Activated naive CD8-positive, alpha-beta T cell treated with anti-CD3 and anti-CD28 coated beads for 36 hours (primary cell): ENCODE measurements at places on chromosomes 4 and X.
A peak's percentile ranks its signal among the peaks of the same experiment; 100 is the strongest.

DNA sequence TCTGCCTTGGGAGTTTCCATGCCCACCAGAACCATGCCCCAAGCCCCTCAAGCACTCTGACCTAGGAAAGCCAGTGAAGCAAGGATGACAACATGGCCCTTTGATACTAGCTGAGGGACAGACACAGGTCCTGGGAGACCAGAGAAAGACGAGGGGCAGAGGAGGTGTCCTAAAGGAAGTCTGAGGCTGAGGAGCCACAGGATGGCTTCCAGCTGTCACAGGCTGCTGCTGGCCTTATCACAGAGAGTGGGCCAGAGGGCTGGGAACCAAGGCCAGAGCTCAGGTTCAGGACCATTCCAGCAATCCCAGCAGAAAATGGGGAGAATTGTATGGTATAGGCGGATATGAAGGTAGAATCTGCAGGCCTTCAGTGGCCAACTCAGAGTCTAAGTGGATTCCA, 31.7 kb upstream of the MSANTD1 start:
- H3K27me3 ChIP-seq = no peaks in the 10 kb centered on the region
- H3K36me3 ChIP-seq = peaks cover 11% of the 10 kb centered on the region
- DNase-seq = no peak
- H3K4me1 ChIP-seq = no peaks in the 10 kb centered on the region

DNA sequence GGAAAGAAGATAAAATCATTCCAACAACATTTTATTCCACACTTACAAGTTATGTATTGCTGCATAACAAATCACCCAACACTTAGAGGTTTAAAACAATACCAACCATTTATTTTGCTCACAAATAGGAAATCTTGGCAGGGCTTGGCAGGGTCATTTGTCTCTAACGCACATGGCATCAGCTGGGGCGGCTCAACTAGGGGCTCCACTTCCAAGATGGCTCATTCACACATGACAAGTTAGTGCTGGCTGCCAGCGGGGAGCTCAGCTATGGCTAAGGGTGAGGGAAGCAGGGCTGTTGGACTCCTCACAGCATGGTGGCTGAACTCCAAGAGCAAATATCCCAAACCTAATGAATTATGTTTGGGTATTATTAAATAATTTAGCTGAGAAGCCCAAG, 377.0 kb downstream of the ZNF674 start:
- no peaks in the 10 kb centered on the region for H3K27me3 ChIP-seq
- DNase-seq = no peak
- H3K4me1 ChIP-seq = no peaks in the 10 kb centered on the region
- no peak overlapping the region for H3K27ac ChIP-seq
- no peak overlapping the region for H3K4me3 ChIP-seq

DNA sequence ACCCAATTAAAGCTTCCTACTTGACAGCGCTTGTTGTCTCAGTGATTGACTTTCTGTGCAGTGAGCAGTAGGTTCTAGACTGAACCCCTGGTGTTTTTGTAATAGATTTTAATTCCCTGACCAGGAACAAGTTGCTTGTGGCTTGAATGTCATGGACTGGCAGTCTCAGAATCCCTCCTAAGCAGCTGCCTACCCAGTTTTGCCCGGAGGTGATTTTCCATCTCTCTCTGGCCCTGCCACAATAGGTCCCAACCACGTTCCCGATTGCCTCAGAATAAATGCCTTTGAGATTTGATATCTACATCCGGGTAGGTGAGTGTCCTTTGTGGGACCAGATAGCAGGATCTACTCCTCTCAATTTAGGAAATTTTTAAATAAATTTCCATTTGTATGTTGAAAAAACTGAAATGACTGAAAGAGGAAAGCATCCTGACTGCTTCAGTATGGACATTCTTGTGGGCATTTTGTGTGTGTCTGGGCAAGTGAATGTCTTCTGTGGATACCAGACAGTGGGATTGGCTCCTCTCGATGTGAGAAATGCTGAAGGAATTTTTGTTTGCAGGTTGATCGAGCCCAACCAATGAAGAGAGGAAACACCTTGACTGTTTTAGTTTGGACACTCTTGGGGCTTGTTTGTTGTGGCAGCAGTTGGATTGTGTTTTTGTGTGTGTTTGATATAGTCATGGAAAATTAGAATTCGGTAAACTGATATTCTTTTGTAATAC, 1607.4 kb downstream of the C4orf33 start:
- no peaks in the 10 kb centered on the region for H3K4me1 ChIP-seq
- no peak overlapping the region for H3K27ac ChIP-seq
- H3K4me3 ChIP-seq = no peak overlapping the region
- no peaks in the 10 kb centered on the region for H3K36me3 ChIP-seq
- no peaks in the 10 kb centered on the region for H3K27me3 ChIP-seq

DNA sequence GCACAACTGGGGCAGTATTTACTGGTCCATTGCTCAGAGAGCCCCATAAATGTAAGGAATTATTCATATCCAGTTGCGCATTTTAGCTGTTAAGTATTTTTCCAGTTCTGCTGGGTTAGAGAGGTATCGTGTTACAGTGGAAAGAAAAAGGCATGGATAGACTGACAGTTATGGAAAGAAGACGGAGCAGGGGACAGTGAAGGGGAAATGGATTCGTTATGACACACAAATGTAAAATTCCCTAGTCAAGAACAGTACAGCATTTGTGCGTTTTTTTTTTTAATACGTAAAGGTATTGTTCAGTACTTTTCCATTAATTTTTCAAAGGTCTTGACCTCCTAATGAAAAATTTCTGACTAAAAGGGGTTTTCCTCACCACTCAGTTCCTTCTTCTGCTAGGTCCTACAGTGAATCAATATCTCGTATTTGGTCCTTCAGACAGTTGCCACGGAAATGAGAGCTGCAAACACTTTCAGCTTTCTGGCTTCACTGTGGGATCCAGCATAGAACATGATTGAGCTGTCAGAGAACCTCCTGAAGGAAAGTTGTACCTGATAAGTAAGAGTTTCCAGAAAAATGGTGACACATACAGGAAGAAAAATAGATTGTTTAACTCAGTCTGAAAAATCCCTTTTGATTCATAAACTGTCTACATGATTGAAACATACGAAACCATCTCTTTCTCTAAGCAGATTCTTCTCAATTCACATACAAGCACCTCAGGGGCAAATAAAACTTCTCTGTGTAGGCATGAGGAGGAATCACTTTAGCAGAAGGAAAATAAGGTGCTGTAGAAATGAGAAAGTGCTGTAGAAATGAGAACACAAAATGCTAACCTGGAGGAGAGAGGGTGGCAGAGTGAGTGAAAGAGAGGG, 21.8 kb upstream of the BBS12 start:
- peak; percentile 29 for DNase-seq
- peaks cover 2% of the 10 kb centered on the region for H3K36me3 ChIP-seq
- H3K27ac ChIP-seq = peak overlapping the region; percentile 82
- peaks cover 19% of the 10 kb centered on the region for H3K4me1 ChIP-seq
- peaks cover 8% of the 10 kb centered on the region for H3K27me3 ChIP-seq
- H3K4me3 ChIP-seq = no peak overlapping the region

GRCh38 chr4:172726001-172726423, 442.6 kb upstream of the GALNT7 start:
- no peak overlapping the region for H3K27ac ChIP-seq
- no peak overlapping the region for H3K4me3 ChIP-seq
- H3K27me3 ChIP-seq = no peaks in the 10 kb centered on the region

DNA sequence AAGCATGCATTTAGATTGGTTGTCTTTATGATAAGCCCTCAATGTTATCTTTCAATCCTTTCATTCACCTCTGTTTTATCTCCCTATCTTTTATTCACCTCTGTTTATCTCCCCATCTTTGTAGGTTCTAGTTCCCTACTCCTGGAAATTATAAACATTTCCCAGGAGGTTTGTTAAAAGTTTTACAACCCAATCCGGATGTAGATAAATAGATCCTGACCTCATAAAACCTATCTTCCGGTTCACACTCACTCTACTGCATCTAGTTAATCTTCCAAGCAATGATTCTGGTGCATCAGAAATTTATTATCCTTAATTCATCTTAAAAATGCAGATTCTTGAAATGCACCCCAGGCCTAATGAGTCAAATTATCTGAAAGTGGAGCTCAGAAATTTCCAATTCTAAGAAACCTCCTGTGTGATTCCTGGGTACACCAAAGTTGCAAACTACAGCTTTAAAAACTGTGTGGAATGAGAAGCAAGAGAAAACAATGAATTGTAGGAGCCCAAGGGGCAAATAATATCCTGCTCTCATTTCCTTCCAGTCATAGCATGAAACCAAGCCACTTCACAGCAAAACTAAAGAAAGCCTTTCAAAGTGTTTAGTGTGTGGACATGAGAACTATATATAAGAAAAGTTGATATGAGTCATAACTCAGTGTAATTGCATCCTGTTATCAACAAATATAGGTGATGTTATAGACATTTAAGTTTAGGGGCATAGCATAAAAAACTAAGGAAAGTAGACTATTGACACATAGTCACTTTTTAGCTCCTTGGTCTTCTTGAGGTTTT, 51.1 kb upstream of the UGT8 start:
- H3K27ac ChIP-seq = no peak overlapping the region
- no peaks in the 10 kb centered on the region for H3K4me1 ChIP-seq
- no peak for DNase-seq
- H3K4me3 ChIP-seq = no peak overlapping the region
- peaks cover 6% of the 10 kb centered on the region for H3K27me3 ChIP-seq

GRCh38 chr4:163171590-163171989, 4.9 kb upstream of the NAF1 start:
- H3K27me3 ChIP-seq = peaks cover 5% of the 10 kb centered on the region
- no peak overlapping the region for H3K27ac ChIP-seq
- no peak for DNase-seq
- peaks cover 12% of the 10 kb centered on the region for H3K4me1 ChIP-seq

DNA sequence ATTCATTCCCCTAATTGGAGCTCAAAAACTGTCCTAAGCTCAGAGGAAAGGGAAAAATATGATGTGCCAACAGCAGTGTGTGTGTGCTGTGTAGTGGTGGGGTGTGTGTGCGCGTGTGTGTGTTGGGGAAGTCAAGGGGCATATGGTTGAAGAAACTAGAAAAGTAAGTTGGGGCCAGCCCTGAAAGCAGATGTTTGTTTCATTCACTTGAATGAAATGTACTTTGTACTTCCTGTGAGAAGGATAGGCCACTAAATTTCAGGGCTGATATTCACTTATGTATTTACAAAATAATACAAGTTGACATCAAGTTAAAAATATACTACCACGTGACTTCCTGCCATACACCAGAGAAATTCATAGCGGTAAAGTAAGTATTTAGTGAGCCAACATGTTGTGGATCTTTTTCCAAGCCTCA, 151.3 kb upstream of the JADE1 start:
- peaks cover 8% of the 10 kb centered on the region for H3K27me3 ChIP-seq
- no peaks in the 10 kb centered on the region for H3K4me1 ChIP-seq
- H3K27ac ChIP-seq = no peak overlapping the region
- DNase-seq = no peak
- no peak overlapping the region for H3K4me3 ChIP-seq
- H3K36me3 ChIP-seq = no peaks in the 10 kb centered on the region

GRCh38 chr4:56215901-56216300, 171.4 kb downstream of the AASDH start:
- H3K27me3 ChIP-seq = peaks cover 8% of the 10 kb centered on the region
- H3K4me3 ChIP-seq = no peak overlapping the region
- no peak for DNase-seq
- H3K27ac ChIP-seq = no peak overlapping the region
- H3K4me1 ChIP-seq = no peaks in the 10 kb centered on the region

- no peak for DNase-seq
- no peak overlapping the region for H3K4me3 ChIP-seq
Observed at GRCh38 chrX:46130247-46130646, 415.0 kb downstream of the ZNF674 start.

GRCh38 chr4:119743644-119744043, 115.0 kb upstream of the PDE5A start:
- no peak for DNase-seq
- no peak overlapping the region for H3K27ac ChIP-seq
- H3K4me1 ChIP-seq = no peaks in the 10 kb centered on the region
- no peak overlapping the region for H3K4me3 ChIP-seq

DNA sequence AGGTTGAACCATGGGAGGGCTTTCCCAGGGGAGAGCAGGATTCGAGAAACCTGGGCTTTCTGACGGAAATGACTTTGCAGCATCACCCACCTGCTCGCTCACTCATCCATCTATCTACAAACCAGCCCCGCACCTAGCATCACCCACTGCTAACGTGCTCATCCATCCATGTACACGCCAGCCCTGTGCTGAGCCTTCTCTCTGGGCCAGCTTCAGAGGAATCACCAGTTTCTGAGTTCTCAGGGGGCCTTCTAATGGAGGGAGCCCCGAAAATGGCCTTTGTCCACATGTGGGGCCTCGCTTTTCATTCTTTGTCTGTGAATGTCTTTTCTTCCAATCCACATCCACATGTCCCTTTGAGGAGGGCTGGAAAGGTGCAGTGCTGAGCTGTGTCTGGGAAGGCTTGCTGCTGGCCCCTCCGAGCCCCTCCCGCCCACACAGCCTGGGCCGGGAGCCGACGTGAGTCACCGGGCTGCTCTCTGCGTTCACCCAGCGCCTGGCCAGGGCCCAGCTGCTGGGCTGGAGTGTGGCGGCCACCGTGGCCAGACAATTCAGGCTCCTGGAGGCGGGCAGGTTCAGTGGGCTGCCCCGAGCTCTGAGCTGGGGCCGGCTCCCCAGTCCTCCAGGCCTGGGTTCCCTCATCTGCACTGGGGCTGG, 14.7 kb downstream of the SORCS2 start:
- H3K27ac ChIP-seq = no peak overlapping the region
- H3K4me1 ChIP-seq = no peaks in the 10 kb centered on the region
- no peak for DNase-seq
- no peak overlapping the region for H3K4me3 ChIP-seq
- no peaks in the 10 kb centered on the region for H3K36me3 ChIP-seq

DNA sequence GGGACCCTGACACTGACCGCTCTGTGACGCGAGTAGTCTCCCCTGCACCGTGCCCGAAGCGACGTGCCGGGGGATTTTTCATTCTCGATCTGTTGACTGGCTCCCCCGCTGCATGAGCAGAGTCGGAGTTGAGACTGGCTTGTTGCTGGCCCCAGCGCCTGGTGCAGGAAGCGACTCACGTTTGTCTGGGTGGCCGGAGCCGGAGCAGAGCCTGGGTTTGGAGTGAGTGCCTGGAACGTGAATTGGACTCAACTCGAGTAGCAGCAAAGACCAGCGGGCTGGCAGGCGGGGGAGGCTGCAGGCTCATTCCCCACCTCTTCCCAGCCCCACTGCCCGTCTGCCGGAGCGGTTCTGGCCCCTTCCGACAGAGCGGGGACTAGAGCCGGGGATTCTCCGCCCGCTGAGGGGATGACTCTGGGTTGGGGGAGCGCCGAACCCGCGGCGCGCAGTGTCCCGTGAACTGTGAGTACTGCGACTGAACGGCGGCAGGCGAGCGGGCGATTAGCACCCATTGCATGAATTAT, 554 bp downstream of the PCDH7 start:
- peaks cover 1% of the 10 kb centered on the region for H3K36me3 ChIP-seq
- H3K4me1 ChIP-seq = peaks cover 28% of the 10 kb centered on the region
- no peak overlapping the region for H3K27ac ChIP-seq
- no peak for DNase-seq
- peak overlapping the region; percentile 47 for H3K4me3 ChIP-seq

- H3K4me3 ChIP-seq = peak overlapping the region; percentile 87
- H3K4me1 ChIP-seq = peaks cover 38% of the 10 kb centered on the region
- H3K27ac ChIP-seq = peak overlapping the region; percentile 89
- no peaks in the 10 kb centered on the region for H3K27me3 ChIP-seq
- H3K36me3 ChIP-seq = peaks cover 5% of the 10 kb centered on the region
Observed at GRCh38 chr4:119211867-119212233, 663 bp upstream of the USP53 start.

GRCh38 chr4:20687864-20688263, 12.4 kb upstream of the PACRGL start:
- H3K4me3 ChIP-seq = no peak overlapping the region
- H3K27me3 ChIP-seq = peaks cover 10% of the 10 kb centered on the region

- no peak overlapping the region for H3K4me3 ChIP-seq
- H3K4me1 ChIP-seq = peaks cover 3% of the 10 kb centered on the region
- no peaks in the 10 kb centered on the region for H3K36me3 ChIP-seq
- H3K27me3 ChIP-seq = peaks cover 24% of the 10 kb centered on the region
- H3K27ac ChIP-seq = no peak overlapping the region
Observed at GRCh38 chrX:140762061-140762460, 52.5 kb downstream of the LINC00632 start.
